G401 (cell line): ENCODE measurements at places on chromosomes 7 and 10. TPM values are rescaled to one million over a fixed set of nuclear protein-coding genes. Genes with fewer than 3 reads are reported as not detected.

HECW1 gene
- total RNA-seq: not detected in 2 replicates

SPDYE1 gene
- not detected in 2 replicates for total RNA-seq

PRLHR gene
- total RNA-seq: not detected in 2 replicates

ZYX gene
- 25.0 and 33.5 TPM in 2 replicates for total RNA-seq

GNGT1 gene
- not detected in 2 replicates for total RNA-seq

MMD2 gene
- total RNA-seq: not detected in 2 replicates

WNT2 gene
- not detected in 2 replicates for total RNA-seq

VWA2 gene
- not detected in 2 replicates for total RNA-seq

PRSS37 gene
- not detected in 2 replicates for total RNA-seq

FAM241B gene
- 27.8 and 36.7 TPM in 2 replicates for total RNA-seq
